ENCODE measurements at places on chromosomes 16 and 17.

GRCh38 chr17:7825206-7825990 is 8.6 kb upstream of the KDM6B start:
- DNase-seq, result peak; percentile 61

DNA sequence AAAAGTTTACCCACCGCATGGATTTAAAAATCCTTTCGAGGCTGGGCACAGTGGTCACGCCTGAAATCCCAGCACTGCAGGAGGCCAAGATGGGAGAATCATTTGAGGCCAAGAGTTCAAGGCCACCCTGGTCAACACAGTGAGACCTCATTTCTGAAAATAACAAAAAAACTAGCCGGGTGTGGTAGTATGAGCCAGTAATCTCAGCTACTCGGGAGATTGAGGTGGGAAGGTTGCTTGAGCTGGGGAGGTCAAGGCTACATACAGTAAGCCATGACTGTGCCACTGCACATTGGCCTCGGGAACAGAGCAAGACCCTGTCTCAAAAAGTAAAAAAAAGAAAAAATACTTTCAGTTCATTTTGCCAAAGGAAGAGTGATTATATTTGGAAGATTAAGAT is 12.7 kb downstream of the GNA13 start:
- DNase-seq, result no peak

- DNase-seq, result no peak
These were observed 29.4 kb upstream of the TMEM132E start for GRCh38 chr17:34549966-34550365.

GRCh38 chr17:58694302-58694701 is 1.9 kb downstream of the RAD51C start:
- DNase-seq, result no peak

- DNase-seq, result no peak
These were observed 451.1 kb downstream of the HS3ST3B1 start for GRCh38 chr17:14752011-14752410.

DNA sequence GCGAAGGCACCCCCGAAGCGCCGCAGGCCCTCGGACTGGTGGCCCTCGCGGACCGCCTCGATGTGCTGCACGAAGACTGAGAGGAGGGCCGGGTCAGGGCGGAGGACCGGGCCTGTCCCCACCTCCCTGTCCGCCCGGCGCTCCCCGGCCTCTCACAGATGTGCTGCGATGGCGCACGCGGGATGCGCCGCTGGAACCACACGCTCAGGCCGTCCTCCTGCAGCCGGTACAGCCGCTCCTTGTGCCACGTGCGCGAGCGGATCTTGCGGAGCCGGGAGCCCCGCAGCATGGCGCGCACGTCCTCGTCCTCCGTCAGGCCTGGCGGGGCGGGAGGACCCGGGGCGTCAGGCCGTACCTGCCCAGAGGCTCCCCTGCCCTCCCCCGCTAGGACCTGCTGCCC is 11.3 kb downstream of the PLCD3 start:
- no peak for DNase-seq

DNA sequence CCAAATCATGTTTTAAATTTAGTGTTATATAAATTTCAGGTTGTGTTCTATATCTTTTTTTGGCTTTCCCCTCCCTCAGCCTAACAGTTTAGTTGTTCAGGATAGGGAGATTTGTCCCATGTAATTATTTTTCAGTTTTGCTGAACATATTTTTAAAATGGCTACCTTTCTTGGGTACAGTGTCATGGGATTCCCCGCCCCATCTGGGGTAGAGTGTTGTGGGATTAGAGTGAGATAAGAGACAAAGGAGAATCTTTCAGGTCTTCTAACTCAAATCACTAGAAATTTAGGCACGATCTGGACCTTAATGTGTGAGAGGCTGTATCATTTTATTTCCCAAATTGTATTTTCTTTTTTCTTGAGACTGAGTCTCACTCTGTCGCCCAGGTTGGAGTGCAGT is 24.8 kb downstream of the NFAT5 start:
- DNase-seq, result no peak

DNA sequence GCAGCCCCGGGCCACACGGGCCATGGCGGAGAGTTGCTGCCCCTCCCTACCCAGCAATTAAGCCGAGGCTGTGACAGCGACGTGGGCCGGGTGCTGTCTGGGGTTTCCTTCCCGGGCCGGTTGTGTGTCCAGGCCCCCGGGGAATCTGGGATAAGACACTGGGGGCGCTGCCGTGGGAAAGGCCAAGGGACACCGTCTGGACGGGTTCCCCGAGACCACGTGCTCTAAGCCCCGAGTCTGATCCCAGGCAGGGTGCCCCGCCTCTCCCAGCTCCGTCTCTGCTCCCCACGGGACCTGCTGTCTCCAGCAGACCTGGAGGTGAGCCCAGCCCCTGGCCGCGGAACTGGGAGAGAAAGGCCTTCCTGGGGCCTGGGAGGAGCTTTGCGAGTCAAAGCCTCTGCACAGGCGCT is 92.2 kb downstream of the IRX3 start:
- peak; percentile 7 for DNase-seq

GRCh38 chr17:1786708-1787107 is 24.8 kb downstream of the SERPINF1 start:
- no peak for DNase-seq

DNA sequence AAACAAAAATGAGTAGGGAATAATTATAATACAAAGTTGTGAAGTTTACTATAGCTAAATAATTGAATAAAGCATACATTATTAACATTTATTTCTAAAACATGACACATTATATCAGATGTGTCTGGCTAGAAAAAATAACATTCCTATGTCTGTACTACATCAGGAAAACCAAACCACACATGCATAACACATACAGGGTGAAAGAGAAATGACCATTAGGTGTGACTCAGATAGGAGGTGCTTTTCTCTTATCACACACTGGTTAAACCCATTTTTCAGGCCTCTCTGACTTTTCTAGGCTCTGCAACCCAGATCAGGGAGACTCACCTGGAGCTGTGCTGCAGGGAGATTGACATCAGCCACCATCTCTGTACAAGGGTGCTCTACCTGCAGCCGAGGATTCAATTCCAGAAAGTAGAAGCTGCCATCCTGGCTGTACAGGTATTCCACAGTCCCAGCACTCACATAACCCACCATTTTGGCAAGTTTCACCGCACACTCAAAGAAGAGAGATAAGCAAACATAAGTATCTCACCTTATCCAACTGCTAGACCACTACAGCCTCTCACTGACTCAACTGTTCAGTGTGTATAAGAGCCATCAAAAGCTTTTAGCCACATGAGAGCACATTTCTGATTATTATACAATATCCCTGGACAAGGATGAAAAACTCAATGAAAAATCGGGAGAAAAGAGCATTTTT is 116.6 kb upstream of the C17orf78 start:
- peak; percentile 33 for DNase-seq

DNA sequence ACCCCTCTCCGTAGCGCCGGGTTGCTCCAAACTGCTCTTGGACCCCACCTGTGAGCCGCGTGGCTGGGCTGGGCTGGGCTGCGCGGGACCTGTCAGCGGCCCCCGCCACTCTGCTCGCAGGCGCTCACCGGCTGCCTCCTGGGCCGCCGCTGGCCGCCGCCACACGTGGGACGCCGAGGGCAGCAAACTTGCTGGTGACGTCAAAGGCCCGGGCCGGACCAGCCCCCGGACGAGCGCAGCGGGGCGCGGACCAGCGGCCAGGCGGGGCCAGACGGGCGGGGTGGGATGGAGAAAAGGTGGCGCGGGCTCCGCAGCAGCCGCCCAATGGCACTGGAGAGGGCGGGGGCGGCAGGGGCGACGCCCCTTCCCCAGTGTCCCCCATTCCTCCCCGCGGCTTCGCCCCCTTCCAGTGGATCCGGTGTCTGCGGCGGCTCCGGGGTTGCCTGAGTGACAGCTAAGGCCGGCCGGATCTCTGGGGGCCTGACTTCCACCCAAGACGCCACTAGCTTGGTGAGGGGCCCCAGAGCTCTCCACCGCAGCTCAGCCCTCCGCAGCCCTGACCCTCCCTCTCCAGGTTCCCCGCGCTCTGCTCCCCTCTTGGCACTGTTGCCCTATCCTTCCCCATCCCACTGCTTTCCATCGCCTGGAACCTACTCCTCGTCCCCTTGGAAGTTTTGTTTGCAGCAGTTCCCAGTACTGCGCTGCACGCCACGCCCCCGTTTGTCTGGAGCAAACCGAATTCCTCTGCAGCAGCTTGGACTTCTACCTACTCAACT is at the start of gene HS3ST3A1:
HS3ST3A1 (minus strand) TSS at position 154 of the 776 bp plus-strand sequence. CDS start 800 bp downstream, outside the sequence.
- peak; percentile 85 for DNase-seq

GRCh38 chr16:83404261-83404660 is 403.5 kb upstream of the HSBP1 start:
- DNase-seq, result no peak

- DNase-seq, result peak; percentile 95
These were observed 128.7 kb upstream of the ZFHX3 start for GRCh38 chr16:73176577-73177013.

- no peak for DNase-seq
These were observed 51.8 kb downstream of the SKAP1 start for GRCh38 chr17:48378238-48378637.

DNA sequence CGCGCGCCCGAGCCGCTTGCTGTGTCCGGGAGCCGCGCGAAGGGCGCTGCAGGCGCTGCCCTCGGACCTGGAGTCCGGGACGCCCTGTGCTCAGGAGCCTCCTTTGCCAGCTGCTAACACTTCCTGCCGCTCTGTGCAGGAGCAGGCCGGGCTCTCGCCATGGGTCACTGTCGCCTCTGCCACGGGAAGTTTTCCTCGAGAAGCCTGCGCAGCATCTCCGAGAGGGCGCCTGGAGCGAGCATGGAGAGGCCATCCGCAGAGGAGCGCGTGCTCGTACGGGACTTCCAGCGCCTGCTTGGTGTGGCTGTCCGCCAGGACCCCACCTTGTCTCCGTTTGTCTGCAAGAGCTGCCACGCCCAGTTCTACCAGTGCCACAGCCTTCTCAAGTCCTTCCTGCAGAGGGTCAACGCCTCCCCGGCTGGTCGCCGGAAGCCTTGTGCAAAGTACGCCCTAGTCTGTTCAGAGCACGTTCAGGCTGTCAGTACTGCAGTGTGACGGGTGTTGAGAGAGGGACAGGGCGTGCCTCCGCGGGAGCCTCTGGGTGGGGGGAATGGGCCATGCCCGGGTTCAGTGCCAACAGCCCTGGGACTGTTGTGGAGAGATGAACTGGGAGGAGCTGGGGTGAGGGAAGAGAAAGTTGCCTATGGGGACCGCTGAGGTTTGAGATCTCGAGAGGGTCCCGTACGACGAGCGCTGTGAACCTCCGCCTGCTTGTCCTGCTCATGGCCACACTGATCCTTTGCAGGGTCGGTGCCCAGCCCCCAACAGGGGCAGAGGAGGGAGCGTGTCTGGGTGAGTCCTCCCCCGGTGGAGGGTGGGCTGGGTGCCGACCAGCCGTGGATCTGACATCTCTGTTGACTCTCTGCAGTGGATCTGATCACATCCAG is 1.3 kb downstream of the ZNF276 start:
- no peak for DNase-seq

- peak; percentile 76 for DNase-seq
These were observed 644.1 kb downstream of the KCNJ2 start for GRCh38 chr17:70813355-70813930.

- DNase-seq, result no peak
These were observed 12.1 kb upstream of the USP36 start for GRCh38 chr17:78852709-78853121.

GRCh38 chr16:2205967-2206313 is 686 bp downstream of the MLST8 start:
- DNase-seq, result no peak

DNA sequence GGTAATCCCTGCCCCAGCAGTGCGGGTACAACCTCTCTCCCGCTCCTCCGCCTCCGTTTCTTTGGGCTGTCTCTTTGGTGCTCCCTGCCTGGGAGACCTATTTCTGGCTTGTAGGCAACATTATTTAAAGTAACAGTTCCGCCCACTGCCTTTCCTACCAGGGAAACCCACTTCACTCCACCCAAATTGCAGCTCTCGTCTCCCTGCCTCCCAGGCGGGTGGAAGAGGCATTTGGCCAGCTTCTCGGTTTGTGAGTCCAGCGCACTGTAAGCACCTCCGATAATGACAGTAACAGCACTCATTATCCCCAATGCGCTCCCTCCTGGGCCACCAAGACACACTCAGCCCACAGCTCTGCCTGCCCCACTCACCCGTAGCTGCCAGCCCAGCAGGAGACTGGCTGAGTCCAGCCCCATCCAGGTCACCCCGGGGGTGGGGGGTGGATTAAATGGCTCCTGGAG is 165.1 kb upstream of the CDC42EP4 start:
- no peak for DNase-seq

GRCh38 chr17:4232168-4232813 is 31.5 kb downstream of the ANKFY1 start:
- DNase-seq, result peak; percentile 66

DNA sequence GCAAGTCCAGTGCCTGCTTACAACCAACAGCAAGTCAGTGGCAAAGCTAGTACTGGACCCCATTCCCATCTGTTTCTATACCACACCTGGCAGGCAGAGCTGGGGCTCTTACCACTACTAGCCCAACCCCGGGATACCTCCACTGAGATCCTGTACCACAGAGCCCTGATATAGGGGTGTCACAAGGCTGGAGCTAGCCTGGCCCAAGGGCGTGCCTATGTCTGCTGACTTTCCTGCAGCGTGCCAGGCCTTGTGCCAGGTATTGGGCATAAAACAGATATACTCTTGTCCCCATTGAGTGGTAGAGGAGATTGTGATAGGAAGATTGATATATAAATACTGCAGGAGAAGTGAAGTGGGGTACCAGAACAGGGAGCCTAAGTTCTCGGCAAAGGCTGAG is 44.4 kb downstream of the PLD6 start:
- DNase-seq, result no peak

GRCh38 chr16:71367241-71367976 is 8.9 kb downstream of the CALB2 start:
- DNase-seq, result peak; percentile 35

- peak; percentile 100 for DNase-seq
These were observed 55.3 kb downstream of the TUBD1 start for GRCh38 chr17:59837308-59838051.

DNA sequence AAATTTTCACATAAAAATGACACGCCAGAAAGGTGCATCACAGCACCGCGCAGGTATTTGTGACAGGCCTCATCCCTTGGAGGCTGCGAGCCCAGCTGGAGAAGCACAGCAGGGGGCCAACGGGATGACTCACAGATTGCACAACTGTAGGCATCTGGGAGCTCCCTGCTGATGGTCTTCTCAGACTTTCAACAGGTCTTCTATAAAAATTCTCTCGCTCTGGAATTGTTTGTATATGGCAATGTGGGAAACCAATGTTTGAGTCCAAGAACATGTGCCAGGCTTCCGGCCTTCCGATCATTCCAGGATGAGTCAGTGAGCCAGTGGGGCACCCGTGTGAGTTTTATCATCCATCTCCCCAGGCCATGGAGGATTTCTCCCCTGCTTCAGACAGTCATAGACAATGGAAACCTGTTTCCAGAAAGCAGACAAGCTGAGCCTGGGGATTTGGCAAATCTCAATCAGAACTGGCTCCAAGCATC is 24.1 kb upstream of the ADORA2B start:
- peak; percentile 90 for DNase-seq

DNA sequence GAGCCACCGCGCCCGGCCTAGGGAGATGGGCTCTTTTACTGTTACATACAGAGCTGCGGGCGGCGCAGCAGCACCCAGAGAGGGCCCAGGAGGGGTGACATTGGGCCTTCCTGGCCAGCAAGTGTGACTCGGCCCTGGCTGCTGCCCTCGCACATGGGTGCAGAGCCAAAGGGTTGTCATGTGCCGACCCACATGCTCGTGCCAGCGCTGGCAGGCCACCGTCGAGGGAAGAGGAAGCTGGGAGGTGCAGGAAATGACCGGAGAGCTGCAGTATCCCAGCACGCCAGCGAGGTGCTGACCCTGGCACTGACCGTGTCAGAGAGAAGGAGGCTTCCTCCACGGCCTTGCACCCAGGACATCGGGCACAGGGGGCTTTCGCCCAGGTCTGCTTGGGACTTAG is 8.0 kb downstream of the ENDOV start:
- DNase-seq, result no peak

- peak; percentile 69 for DNase-seq
These were observed 569 bp downstream of the FLII start for GRCh38 chr17:18257982-18258355.
